Kidney (tissue), 22 donors: ENCODE measurements at places on chromosomes 7 and 10.

- DNase-seq: no peak
Measured at GRCh38 chr7:87113077-87113476, 39.2 kb upstream of the DMTF1 start.

DNA sequence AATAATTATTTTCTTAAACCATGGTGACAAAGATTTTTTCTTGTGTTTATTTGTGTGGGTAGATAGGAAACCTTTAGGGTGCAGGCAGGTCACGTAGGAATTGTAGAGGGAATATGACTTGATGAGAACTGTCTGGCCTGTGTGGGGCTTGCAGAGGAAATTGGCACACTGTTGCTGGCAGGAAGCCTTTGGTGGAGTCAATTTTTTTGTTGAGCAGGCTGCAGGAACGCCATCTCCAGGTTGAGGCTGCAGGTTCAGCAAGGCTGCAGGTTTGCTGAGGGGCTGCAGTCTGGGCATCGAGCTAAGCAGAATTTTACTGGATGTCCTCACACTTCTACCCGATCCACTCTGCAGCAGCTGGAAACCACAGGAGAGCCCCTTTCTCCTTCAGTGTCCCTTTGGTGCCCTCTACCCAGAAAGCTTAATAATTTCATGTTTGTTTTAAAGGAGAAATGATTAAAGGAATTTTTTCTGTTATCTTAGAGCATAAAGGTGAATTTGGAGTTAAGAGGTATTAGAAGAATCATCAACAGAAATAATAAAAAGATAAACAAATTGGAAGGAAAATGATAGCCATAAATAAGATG is 37.0 kb downstream of the TBC1D12 start:
- DNase-seq: no peak

DNA sequence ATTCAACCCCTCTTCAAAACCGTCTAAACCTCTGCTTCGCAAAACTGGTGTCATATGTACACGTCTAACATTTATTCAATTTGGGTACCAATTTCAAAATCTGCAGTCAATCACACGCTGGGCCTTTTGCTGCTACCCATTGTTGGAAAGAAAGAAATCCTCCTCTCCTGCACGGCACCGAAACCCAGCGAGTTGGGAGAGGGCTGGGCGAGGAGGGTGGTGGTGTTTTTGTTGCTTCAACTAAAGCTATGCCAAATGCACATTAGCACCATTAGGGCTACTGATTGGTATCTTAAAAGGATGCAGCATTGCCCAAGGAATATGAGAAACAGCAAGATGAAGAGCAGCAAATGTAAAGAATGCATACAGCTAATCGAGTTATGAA is 7.8 kb downstream of the EBF3 start:
- DNase-seq: no peak

- no peak for DNase-seq
Measured at GRCh38 chr7:17436126-17436525, 137.7 kb downstream of the AHR start.

DNA sequence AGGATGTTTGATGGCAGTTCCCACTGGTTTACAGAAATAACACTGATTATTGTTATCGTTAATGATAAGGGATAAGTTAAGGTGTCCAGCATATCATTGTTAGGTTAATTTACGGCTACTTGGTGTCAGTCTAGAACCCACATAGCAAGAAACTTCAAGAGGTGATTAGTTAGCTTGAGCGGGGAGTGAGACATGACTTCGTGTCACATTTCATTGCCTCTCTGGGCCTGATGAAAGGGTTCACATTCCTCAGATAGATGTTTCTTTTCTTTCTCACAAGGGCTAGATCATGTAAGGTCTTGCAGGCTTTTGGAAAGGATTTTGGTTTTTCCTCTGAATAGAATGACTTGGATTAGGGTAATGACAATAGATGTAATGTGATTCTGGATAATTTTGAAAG is 26.7 kb downstream of the WAC start:
- peak; percentile 75 for DNase-seq

- no peak for DNase-seq
Measured at GRCh38 chr10:4654496-4654895, 171.5 kb upstream of the AKR1E2 start.

DNA sequence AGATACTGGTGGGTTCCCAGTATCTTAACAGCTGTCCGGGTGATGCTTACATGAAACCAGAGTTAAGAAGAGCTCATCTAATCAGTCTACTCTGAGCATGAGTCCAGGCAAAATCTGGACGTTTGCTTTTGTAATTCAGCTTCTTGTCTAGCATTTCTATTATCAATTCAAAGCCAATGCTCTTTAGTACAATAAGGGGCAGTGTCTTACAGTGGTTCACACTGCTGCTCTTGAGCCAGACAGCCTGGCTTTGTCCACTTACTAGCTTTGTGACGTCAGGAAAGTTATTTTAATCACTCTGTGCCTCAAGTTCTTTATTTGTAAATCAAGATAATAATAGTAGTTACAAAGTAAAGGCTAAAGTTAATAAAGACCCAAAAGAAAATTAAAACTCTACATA is 227.3 kb upstream of the TCF7L2 start:
- DNase-seq: no peak

DNA sequence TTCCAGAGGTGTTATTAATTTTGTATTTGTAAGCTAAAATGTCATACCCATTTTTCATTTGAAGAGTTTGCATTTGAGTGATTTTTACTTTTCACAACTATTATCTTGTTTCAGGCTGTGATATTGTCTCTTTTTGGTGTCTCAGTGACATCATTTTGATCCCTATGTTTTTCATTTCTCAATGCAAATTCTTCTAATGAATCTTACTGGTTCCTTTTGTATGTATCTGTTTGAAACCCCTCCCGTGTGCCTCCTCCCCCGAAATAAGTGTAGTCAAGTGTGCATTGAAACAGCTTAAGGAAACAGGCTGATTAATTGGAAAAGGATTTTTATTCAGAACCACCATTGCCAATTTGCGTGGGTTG is 77.8 kb downstream of the SHH start:
- no peak for DNase-seq

DNA sequence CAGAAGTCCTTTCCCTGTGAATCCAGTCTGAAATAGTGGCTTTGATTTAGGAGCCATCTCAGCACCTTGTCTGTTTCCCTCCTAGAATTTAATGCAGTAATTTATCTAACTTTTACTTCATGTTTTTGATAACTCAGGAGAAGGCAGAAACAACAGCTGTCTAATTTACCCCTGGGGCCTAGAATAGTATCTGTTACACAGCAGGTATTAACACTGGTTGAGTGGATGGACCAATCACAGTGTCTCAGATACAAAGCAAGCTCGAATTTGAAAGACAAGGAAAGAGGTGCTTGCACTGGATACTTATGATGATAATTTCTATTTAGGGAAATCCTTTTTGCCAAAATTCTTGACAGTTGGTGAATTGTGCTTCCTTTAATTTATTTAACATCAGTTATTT is 23.4 kb downstream of the CHRM2 start:
- no peak for DNase-seq

- peak; percentile 36 for DNase-seq
Measured at GRCh38 chr10:47025540-47026300, 114.5 kb downstream of the PTPN20 start.

DNA sequence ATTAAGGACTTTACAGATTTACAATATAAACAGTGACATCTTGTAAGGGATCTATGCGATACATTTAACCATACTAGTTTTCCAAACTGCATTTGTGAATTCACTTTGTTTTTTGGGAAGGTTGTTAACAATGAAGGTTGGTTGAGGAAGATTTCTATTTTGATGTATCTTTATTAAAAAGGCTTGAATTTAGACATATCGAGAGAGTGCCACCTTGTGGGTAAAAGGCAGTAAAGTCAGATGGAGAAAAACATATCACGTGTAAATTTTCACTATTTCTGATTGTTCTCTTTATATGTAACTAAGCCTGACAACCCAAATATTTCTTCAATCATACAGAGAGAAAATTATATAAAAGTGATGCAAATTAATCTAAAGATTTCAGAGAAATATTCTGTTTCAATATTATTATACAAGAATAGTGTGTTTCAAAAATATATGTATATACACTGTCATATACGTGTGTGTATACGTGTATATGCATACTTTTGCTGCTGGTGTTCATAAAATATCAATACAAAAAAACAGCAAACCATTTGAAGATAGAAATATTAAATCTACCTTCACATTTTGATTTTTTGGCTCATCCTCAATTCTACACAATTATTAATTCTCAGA is 988.6 kb downstream of the SORCS1 start:
- DNase-seq: no peak

DNA sequence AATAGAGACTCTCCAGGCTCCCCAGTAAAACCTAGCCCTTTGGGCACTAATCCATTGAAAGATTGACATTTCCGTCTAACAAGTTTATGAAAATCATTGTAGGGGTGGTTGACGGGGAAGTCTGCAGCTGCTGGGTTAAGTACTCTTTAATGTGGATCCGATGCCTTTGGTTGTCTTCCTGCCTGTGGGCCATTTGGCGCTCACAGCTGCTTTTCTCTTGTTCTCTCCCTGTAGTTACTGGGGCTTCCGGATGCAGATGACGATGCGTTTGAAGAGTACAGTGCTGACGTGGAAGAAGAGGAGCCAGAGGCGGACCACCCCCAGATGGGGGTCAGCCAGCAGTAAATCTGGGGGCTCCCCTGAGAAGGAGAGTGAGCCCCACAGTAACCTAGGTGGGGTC is 22.4 kb downstream of the MTURN start:
- DNase-seq: no peak

- DNase-seq: no peak
Measured at GRCh38 chr10:100223879-100224278, 5.5 kb downstream of the CHUK start.

- peak; percentile 71 for DNase-seq
Measured at GRCh38 chr7:30145426-30145970, 10.7 kb downstream of the MTURN start.

GRCh38 chr10:11344550-11344949 is 266.9 kb downstream of the USP6NL start:
- no peak for DNase-seq

DNA sequence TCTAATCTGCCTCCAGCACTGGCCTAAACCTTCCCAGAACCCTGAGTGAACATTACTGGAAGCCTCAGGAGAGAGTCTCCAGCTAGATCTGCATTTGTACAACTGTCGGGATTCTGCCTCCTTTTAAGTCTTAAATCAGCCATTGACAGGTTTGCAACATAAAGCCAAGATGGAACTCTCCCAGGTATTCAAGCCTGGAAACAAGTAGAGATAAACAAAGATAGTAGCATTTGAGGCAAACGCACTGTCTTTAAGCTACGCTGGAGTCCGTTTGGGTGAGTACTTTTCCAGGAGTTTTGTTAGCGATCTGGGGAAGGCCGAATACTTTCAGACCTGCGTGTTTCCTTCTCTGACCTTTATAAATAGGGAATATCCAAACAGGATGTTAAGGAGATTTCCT is 317.2 kb upstream of the FZD8 start:
- no peak for DNase-seq

DNA sequence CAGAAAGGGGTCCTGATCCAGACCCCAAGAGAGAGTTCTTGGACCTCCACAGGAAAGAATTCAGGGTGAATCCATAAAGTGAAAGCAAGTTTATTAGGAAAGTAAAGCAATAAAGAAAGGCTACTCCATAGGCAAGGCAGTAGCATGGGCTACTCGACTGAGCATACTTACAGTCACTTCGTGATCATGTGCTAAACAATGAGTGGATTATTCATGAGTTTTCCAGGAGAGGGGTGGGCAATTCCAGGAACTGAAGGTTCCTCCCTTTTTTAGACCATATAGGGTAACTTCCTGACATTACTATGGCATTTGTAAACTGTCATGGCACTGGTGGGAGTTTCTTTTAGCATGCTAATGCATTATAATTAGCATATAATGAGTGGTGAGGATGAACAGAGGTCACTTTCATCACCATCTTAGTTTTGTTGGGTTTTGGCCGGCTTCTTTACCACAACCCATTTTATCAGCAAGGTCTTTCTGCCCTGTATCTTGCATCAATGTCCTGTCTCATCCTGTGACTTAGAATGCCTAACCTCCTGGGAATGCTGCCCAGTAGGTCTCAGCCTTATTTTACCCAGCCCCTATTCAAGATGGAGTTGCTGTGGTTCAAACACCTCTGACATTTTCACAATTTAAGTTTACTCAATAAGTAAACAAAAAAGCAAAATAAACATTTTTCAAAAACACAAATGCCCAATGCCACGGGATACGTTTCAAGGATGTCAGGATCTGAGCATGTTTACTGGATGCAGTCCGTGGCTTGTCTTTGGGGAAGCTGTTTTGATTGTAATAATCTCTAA is 37.0 kb downstream of the ALOX5 start:
- peak; percentile 32 for DNase-seq

- DNase-seq: no peak
Measured at GRCh38 chr10:816958-817357, 114.5 kb downstream of the LARP4B start.

- DNase-seq: no peak
Measured at GRCh38 chr10:86356296-86356695, 10.3 kb downstream of the GRID1 start.

- DNase-seq: no peak
Measured at GRCh38 chr7:116757283-116757682, 85.3 kb downstream of the MET start.

DNA sequence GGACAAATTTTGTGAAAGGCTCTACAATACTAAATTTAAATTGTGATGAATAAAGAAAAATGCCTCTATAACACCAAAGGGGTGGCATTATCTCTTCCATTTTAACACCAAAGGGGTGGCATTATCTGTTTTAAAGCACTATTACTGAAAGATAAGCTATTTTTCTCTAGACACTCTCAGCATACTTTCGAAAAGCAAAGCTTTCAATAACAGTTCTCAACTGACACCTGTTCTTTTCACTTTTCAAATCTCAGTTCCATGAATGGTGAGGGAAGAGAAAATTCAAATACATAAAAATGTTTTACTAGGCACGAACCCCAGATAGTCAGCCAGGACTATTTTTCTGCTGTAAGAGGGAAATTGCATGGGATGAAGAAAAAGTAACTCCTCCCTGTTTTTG is 103.8 kb downstream of the CPEB3 start:
- DNase-seq: no peak

DNA sequence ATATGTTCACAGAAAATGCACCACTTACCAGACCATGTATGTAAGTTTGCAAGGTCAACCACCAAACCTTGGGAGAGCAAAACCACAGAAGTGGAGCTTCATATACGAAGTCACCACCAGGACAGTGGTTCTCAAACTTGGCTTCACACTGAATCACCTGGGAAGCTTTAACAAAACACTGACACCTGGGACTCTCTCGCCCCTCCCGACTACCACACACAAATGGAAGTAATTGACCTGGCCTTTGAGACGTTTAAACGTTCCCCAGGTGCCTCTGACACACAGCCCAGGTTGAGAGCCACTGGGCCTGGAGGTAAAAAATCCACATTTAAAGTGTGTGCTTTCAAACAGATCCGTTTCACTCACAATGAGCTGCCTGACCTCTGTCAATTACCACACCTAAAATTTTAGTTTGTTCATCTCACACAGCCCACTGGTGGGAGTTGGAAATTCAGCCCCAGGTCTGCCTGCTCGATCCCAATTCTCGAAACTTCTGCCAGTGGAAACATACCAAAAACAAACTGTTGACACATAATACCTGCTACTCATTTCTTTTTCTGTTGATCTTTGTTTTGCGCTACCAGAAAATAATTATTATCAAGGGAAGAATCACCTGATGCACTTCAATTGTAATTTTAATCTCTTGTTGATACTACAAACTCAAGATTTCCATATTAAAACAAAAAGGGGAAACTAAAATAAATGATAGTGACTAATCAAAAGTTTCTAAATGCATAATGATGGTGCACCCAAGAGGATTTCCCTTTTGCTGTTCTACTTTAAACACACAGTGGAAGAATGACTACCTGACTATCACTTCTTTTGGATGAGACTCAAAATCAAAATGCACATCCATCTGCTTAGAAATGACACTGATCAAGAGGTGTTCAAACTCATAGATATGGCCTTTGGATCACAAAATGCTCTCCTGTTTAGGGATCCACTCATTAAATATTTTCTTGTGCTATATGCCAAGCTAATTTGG is 26.6 kb downstream of the CDNF start:
- DNase-seq: no peak
